ENCODE measurements at places on chromosomes 2 and 18.
A peak's percentile ranks its signal among the peaks of the same experiment; 100 is the strongest.

GRCh38 chr2:65655000-65655399 lies 222.6 kb upstream of the SPRED2 start:
- no peak for DNase-seq

- DNase-seq, result no peak
Observed at GRCh38 chr2:127581050-127581345, 45.5 kb downstream of the MYO7B start.

DNA sequence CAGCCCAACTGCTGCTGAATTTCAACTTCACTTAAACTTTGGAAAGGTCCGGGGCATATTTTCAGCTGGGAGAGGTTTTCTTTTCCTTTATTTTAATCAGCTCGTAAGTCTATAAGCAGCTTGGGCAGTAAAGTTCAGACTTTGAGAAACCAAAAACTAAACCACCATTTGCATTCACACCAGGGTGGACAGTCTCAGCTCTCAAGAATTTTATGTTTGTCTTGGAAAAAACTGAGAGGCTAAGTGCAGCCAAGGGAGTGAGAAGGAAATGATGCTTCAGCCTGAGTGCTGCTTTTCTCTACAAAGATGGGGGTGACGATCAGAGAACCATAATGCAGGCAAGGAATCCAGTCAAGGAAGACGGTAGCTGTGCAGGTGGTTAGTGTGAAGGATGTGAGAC lies 30.2 kb downstream of the MCFD2 start:
- DNase-seq, result no peak

DNA sequence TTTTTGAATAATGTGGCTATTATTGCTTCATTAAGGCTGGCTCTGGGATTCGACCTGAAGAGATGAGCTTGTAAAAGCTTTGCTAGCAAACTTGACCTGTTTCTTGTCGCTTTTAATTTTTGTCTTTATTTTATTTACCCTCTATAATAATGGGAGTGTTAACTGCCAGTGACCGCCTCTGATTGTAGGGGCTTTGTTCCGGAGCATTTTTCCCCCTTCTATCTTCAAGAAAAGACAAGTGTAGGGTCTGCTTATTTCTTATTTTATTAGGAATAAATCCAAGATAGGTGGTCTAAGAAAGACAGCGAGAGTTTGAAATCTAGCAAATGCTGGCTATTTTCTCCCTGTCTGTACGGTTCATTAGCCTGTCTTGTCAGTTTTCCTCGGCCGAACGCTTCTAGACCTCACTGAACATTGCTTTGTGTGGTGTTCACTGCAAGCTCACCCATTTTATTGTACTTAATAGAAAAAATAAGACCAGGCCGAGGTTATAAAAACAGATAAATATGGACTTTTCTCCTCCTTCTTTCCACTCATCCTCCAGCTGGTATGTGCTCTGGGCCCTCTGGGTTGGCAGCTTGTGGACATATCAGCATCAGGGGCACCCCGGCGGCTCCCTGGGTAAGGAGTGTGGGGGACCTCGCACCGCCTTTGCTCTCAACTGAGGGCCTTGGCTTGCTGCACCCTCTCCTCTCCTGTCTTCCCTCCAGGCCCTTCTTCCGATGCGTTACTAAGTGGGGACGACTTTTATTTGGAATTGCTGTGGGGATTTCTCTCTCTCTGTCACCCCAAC lies 8.5 kb downstream of the MEIS1 start:
- DNase-seq, result no peak

GRCh38 chr2:73172963-73173362 lies 29.4 kb upstream of the NOTO start:
- peak; percentile 42 for DNase-seq

GRCh38 chr2:230575642-230576324 lies 136.9 kb upstream of the CAB39 start:
- peak; percentile 8 for DNase-seq

DNA sequence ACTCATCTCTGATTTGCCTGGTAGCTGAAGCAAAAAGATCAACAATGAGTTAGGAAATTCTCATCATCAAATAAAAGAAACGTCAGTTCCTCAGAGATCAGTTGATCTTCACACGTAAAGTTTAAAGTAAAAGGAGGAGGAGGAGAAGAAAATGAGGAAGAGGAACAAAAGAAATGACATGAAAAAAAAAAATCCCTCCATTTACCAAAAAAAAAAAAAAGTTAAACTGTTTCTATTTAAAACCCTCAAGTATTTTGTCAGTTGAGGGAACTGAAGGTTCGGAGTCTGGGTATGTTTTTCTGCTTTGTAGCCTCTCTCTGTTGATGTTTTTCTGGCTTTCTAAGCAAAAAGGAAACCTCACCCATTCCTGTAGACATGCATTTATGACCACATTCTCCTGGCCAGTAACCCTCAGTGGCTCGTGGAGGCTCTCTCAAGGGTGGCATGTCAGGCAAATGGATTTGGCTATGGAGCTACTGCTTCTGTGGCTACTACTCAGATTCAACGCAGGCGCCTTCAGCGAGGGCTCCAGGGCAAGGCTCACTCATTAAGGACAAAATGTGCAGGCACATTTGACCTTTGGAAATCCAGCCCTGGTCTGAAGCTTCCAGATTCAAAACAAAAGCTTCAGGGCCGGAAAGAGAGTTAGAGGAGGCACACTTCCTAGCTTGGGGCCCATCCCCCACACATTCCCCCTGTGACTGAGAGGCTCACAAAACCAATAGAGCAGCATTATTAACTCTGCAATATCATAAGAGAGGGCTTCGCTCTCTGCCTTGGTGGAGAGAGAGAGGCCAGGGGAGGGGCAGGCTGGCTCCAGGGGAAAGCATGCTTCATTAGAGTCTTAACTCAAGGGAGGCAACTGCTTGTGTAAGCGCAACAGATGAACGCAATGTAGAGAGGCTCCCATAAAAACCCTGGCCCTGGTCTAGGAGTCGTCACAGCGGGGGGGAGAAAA lies 22.3 kb downstream of the KLF7 start:
- DNase-seq, result peak; percentile 43

- no peak for DNase-seq
Observed at GRCh38 chr2:240469740-240470139, 34.3 kb downstream of the GPC1 start.

- no peak for DNase-seq
Observed at GRCh38 chr2:47429795-47430194, 26.8 kb downstream of the MSH2 start.

DNA sequence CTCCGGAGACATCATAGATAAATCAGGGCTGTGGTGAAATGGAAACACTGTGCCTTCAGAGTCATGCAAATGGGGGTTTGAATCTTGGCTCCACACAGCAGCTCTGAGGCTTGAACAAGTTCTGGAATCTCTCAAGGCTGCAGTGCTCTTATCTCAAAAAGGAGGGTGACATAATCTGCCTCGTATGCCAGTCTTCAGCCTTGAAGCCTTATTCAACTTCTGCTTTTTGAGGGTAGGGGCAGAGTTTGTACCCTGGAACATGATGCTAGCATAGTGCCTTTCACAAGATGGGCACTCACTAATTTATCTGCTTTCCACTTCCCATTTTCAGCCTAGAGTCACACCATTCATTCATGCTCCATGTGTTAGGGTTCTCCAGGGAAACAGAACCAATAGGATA lies 42.3 kb downstream of the GATA6 start:
- no peak for DNase-seq

- no peak for DNase-seq
Observed at GRCh38 chr2:68351997-68352396, 13.1 kb upstream of the PLEK start.

- no peak for DNase-seq
Observed at GRCh38 chr18:26046419-26047077, 43.9 kb downstream of the SS18 start.

DNA sequence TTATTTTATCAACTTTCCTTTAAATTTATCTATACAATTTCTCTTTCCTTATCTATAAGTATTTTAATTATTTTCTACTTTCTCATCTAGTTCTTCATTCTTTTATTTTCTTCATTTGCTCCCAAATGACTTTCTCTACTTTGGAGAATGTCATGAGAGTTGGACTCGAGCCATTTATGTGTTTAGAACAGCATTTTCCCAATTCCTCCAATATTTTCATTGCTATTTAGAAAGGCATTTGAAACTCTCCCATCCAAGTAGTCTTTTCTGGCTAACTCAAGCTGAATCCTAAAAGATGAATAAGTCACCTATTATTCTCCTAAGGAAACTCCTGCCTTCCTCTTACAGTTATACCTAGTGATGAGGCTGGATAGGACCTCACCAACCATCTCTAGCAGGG lies 15.8 kb upstream of the FEZ2 start:
- DNase-seq, result no peak

DNA sequence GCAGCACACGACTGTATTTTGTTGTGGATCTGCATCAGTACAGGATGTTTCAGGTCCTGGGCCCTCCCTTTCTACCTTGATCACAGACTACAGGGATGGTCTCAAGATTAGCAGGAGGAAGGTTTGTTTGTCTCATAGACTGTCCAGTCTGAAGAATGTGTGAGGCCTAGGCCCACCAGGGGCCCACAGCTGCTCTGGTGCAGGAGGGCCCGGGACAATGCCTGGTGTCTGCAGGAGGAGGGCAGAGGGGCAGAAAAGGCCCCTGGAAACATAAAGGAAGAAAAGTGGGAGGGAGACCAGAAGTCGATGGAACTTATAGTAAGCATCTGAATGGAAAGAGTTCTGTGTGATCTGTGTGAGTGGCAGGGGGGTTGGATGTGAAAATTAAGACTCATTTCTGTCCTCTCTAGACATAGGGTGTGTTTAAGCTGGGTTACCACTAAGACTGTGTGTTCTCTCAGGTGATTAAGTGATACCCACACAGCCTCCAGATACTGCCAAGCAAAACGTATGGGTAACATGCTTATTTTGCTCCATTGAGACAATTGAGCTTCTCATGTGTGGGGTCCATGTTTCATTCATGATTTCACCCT lies 33.4 kb upstream of the LPIN2 start:
- DNase-seq, result no peak

DNA sequence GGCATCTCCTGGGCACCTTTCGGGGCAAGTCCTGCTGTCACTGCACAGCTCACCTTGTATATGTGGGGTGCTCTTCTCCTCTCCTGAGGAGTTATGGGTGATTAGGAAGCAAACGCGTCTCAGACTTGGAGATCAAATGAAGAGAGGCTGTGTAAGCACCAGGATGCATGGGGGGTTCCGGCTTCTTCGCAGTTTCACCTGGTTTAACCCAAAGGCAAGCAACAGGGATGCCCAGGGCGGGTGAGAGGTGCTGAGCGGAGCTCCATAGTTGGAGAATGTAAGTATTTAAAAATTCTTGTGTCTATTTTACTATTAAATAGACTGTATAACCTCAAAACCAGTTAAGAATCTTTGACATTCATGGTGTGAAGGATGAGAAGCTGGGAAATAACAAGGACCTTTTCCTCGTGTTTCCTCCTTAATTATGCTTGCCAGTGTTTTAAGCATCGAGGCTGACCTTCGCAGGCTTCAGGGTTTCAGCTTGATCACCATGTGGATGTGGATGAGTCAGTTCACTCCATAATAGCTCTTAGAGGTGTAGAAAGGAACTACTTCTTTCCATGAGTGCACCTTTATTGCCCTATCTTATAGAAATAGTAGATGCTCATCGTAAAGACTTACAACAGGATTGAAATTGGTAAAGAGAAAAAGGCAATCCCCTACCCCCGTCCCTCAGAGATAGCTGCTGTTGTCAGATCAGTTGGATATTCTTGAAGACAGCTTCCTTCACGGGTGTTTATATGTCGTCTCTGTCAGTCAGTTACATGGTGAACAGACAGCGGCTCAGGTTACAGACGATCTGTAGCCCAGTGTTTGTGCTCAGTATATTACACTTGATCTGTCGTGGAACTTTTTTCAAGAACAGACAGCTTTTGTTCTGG lies 201.1 kb downstream of the AGAP1 start:
- DNase-seq, result no peak

DNA sequence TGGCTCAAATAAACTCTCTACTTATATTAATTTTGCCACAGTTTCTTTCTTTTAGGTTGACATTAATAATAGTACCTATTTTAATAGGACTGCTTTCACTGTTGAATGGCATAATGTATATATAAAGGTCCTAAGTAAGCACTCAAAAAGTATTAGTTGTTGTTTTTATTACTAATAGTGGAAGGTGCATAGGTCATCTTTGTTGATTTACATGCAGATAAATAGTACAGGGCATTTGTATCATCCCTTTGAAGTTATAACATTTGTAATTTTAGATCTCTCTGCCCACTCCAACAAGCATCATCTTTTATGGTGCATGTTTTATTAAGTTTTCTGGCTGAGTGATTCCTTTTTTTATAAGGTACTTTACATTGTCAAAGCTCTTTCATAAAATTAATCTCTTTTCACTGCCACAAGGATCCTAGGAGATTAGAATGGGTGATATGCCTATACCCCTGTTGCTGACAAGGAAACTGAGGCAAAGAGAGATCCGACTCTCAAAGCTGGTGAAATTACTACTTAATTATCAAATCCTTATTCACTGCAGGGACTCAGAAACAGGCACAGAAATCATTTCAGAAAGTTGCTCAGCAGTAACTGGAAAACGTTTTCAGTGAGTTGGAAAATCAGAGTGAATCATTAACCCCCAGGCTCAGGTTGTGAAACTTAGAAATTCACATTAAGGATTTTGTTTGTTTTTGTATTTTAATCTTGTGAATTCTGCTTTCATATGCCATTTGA lies 299.6 kb downstream of the AGPS start:
- no peak for DNase-seq

GRCh38 chr2:133264989-133265401 lies 303.3 kb downstream of the NCKAP5 start:
- DNase-seq, result no peak

- no peak for DNase-seq
Observed at GRCh38 chr2:233261819-233262555, 10.5 kb downstream of the ATG16L1 start.

DNA sequence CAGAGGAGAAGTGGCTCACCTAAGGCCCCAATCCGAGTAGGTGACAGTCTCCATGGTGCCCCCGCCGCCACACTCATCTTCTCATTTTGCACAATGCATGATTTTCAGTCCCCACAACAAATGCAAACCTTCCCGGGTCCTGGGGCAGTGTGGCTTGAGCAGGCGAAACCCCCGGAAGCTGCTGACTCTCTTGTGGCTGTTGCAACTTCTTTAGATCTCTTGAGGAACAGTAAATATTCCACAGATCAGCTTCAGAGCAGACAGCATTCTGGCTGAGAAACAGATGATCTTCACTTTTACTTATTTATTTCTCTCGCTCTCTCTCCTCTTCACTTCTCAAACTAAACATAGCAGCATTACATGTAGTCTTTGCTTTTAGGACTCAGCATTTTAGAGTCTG lies 51.9 kb downstream of the ASAP2 start:
- no peak for DNase-seq

GRCh38 chr2:168348076-168348475 lies 100.7 kb upstream of the STK39 start:
- no peak for DNase-seq

GRCh38 chr2:75065402-75066008 lies 107.1 kb downstream of the POLE4 start:
- no peak for DNase-seq

GRCh38 chr18:77470569-77471413 lies 221.1 kb downstream of the GALR1 start:
- no peak for DNase-seq

DNA sequence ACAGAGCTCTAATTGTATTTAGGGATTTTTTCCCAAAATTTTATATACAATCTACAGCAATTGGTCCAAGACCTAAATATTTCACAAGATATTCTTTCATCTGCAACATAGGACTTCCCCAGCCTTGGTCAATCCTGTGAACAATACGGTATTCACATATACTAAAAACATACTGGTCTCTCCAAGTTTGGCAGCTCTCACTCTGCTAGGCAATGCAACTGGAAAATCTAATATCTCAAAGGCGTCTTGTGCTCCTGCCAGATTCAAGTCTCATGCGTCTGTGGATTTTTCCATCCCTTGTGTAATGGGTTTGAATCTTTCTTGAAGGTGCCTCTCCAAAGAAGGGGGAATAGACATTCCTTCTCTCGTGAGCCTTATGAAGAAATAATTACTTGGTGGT lies 27.4 kb upstream of the MBOAT2 start:
- no peak for DNase-seq

GRCh38 chr18:54828281-54828881 lies at the start of gene RAB27B:
RAB27B (plus strand) TSS chr18:54828477; CDS start chr18:54877586, 49,109 bp downstream.
- peak; percentile 64 for DNase-seq
